ENCODE measurements at places on chromosomes 3 and 15. TPM values are rescaled to one million over a fixed set of nuclear protein-coding genes. Genes with fewer than 3 reads are reported as not detected.

The MYH15 gene
- 58.3 TPM for total RNA-seq

The BTD gene
- 58.3 TPM for total RNA-seq

The HYAL1 gene
- total RNA-seq, result 1.1 TPM

The TICRR gene
- 2.4 TPM for total RNA-seq

The TEX55 gene
- not detected for total RNA-seq

The METTL6 gene
- 33.8 TPM for total RNA-seq

The EEF1AKMT4 gene
- total RNA-seq, result not detected

The CLDN11 gene
- total RNA-seq, result 16.8 TPM

The PLD1 gene
- 64.5 TPM for total RNA-seq

The RPL22L1 gene
- 31.4 TPM for total RNA-seq

The IGSF10 gene
- 36.2 TPM for total RNA-seq

The NEK11 gene
- total RNA-seq, result 17.9 TPM

The DNAH12 gene
- 0.71 TPM for total RNA-seq

The PRICKLE2 gene
- 126 TPM for total RNA-seq

The UCN2 gene
- total RNA-seq, result 0.33 TPM

The SLC22A14 gene
- 0.16 TPM for total RNA-seq

The NAALADL2 gene
- total RNA-seq, result 43.9 TPM
